ENCODE measurements at places on chromosomes 12 and 14.

DNA sequence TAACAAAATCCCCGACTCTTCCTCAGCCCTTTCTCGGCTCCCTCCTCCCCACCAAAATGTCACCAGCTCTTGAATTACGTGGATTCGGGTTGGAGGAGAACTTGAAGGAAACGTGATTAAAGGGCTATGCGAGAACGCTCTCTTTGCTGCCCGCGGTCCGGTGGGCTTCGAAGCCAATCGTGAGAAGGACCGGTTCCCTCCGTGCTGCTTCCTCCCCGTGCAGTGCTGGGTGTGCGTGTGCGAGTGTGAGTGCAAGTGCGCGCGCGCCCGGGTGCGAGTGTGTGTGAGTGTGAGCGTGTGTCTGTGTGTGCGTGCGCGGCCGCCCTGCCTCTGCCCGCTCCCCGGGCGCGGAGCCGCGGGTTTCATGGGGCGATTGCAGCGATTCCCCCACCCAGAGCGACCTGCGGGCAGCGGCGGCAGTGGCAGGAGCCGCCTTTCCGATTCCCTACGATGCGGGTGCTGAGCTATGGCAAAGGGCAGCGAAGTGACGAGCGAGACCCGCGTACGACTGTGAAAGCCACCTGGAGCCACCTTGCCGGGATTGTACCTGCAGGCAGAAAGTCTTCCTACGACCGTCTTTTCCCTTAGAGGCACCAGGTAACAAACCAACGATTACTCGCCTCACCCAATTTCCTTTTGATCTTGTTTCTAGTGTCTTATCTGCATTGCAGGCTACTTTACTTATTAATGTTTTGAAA, 1.4 kb downstream of the LRFN5 start:
- DNase-seq, result no peak

- no peak for DNase-seq
These were observed 103.6 kb downstream of the ATXN7L3B start for GRCh38 chr12:74641262-74641661.

- no peak for DNase-seq
These were observed 151.3 kb downstream of the PAH start for GRCh38 chr12:102765736-102766135.

GRCh38 chr12:27332407-27332713, 276 bp upstream of the BMAL2 start:
- no peak for DNase-seq

DNA sequence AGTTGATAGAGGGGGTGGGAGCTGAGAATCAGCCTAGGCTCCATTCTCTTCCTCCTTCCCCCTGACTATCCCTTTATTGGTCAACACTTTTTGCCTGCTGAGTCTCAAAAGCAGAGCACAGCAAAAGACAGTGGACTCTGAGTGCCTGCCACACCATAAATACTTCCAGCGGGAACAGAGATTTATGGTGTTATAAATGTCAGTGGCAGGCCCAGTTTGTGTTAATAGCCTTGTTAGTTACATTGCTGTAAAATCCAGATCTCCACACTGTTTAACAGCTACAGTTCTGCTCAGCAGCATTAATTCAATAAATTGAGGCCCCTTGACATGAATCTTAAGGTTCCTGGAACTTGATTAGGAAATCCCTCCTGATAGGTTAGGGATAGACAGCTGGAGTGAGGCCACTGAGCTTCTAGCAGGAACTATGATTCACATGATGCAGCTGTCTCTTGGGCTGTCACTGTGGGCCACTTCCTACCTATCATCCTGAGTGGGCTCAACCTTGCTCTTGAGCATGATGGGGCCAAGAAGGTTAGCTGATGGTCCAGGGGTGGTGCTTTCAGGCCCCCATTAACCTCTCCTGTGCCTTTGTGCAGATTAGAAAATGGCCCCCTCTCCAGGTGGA, 295.2 kb upstream of the SRRM4 start:
- no peak for DNase-seq

GRCh38 chr14:83520837-83521236, 1987.2 kb upstream of the SEL1L start:
- DNase-seq, result no peak

GRCh38 chr12:13937735-13938134, 43.7 kb downstream of the GRIN2B start:
- no peak for DNase-seq

GRCh38 chr14:97120611-97121031, 323.4 kb downstream of the VRK1 start:
- peak; percentile 46 for DNase-seq

GRCh38 chr14:64193821-64194220, 100.3 kb downstream of the ESR2 start:
- DNase-seq, result no peak

DNA sequence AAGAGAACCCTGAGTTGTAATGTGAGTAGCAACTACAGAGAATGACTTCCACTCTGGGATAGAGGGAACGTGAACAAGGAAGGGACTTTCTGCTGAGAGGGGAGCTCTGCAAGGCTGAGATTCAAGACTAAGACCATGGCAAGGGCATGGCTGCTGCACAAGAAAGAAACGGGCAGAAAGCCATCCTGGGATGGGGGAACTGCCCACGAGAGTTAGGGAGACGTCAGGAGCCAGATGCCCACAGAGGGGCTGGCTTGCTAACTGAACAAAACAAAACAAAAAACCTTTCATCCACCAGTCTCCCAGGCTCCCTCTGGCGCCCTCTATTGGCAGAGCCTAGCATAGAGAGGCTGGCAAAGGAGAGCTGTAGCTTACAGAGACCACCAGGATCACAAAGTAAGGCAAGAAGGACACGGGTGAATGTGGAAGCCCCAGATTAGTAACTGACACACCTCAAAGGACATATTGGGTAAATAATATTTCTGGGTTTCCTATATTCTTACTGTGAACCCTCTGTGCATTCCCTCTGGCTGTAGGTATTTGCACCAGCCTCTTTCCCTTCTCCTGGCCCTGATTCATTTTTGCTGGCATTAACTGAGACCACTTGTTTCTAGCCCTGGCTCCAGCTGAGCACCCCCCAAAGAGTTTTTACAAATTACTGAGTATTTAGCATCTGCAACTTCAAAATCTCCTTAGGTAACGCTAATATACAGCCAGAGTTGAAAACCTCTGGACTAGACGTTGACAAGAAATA, 338.3 kb downstream of the EMP1 start:
- no peak for DNase-seq

- no peak for DNase-seq
These were observed 38.8 kb upstream of the NT5DC3 start for GRCh38 chr12:103879878-103880277.

DNA sequence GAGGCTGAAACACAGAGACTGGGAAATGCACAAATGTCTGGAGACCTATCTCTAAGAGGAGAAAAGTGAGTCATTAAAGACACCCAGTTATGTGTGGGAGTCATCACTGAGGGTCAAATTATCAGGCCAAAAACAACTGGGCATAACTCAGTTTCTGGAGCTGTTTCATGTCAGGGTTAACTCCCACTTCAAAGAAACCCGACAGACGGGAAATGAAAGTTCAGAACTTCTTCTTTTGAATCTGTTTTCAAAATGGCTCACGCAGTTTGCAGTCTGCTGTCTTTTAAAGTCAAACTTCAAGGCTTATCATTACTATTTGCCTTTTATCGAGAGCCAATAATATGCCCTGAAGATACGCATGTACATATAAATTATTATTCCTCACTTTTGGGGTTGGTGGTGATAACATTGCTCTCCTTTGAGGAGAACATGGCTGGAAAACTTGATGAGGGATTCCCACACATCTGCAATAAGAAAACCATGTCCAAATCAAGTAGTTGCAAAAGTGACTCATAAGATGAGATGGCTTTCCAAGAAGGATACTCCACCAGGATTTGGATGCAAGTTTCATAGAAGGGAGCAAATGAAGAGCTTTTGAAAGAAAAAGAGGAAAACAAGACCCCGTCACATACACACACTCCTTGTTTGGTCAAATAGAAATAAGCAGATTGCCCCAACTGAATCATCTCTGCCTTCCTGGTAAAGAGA, 341.4 kb downstream of the ADAMTS20 start:
- DNase-seq, result no peak

- no peak for DNase-seq
These were observed 14.1 kb upstream of the GAPDH start for GRCh38 chr12:6520186-6520585.

GRCh38 chr12:62865937-62866336, 69.0 kb downstream of the PPM1H start:
- DNase-seq, result no peak

Measured in KG1 (cell line).